ENCODE measurements at places on chromosomes 11 and 22. TPM values are rescaled to one million over a fixed set of nuclear protein-coding genes. Genes with fewer than 3 reads are reported as not detected.

Gene CADM1
- 4.1 TPM for total RNA-seq

Gene PRR33
- not detected for total RNA-seq

Gene PARVG
- total RNA-seq = not detected

Gene TMX2
- total RNA-seq = 61.2 TPM

Gene HBE1
- total RNA-seq = not detected

Gene LARGE2
- 11.7 TPM for total RNA-seq

Gene GAL3ST1
- not detected for total RNA-seq

Gene ANO9
- 7.7 TPM for total RNA-seq

Gene SHISA8
- total RNA-seq = not detected

Gene CARNS1
- not detected for total RNA-seq

Gene CASP5
- 1.1 TPM for total RNA-seq

Gene BATF2
- 0.21 TPM for total RNA-seq

Gene ATF4
- total RNA-seq = 522 TPM

Data from tracheal epithelial cell (primary cell).